ENCODE measurements at places on chromosomes 12 and 14. TPM values are rescaled to one million over a fixed set of nuclear protein-coding genes. Genes with fewer than 3 reads are reported as not detected.

The TMEM117 gene
- total RNA-seq = 9.0 TPM

DNA sequence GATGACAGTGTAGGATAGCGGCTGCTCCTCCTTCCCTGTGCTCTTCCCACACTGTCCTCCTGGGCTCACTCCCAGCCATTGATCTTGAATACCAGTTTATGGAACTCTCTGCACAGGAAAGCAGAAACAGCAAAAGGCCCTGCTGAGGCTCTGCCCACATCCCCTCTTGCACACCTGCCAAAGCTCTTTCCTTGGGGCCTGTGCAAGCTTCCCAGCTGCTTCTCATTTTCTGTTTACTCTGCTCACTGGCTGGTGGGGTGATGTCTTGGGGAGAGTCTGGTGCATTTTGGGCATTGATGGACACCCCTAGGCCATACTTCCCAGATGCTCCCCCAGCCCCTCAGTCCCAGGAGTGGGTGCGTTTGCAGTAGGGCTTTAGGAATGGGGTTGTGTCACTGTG is 361.8 kb downstream of the TMEM121 start:
- no peak overlapping the region for H3K4me3 ChIP-seq
- H3K36me3 ChIP-seq = no peaks in the 10 kb centered on the region
- no peaks in the 10 kb centered on the region for H3K27me3 ChIP-seq
- no peak for DNase-seq

DNA sequence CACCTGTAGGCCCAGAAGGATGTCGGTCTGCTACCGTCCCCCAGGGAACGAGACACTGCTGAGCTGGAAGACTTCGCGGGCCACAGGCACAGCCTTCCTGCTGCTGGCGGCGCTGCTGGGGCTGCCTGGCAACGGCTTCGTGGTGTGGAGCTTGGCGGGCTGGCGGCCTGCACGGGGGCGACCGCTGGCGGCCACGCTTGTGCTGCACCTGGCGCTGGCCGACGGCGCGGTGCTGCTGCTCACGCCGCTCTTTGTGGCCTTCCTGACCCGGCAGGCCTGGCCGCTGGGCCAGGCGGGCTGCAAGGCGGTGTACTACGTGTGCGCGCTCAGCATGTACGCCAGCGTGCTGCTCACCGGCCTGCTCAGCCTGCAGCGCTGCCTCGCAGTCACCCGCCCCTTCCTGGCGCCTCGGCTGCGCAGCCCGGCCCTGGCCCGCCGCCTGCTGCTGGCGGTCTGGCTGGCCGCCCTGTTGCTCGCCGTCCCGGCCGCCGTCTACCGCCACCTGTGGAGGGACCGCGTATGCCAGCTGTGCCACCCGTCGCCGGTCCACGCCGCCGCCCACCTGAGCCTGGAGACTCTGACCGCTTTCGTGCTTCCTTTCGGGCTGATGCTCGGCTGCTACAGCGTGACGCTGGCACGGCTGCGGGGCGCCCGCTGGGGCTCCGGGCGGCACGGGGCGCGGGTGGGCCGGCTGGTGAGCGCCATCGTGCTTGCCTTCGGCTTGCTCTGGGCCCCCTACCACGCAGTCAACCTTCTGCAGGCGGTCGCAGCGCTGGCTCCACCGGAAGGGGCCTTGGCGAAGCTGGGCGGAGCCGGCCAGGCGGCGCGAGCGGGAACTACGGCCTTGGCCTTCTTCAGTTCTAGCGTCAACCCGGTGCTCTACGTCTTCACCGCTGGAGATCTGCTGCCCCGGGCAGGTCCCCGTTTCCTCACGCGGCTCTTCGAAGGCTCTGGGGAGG is at the start of gene LTB4R:
Gene LTB4R (plus strand): TSS at position 857 of the 959 bp plus-strand sequence. CDS start 4,150 bp downstream, outside the sequence.
- H3K36me3 ChIP-seq = peaks cover 15% of the 10 kb centered on the region
- no peak for DNase-seq
- no peaks in the 10 kb centered on the region for H3K27me3 ChIP-seq
- no peak within 1 kb of the TSS for H3K4me3 ChIP-seq
- H3K4me1 ChIP-seq = peaks cover 9% of the 10 kb centered on the region

DNA sequence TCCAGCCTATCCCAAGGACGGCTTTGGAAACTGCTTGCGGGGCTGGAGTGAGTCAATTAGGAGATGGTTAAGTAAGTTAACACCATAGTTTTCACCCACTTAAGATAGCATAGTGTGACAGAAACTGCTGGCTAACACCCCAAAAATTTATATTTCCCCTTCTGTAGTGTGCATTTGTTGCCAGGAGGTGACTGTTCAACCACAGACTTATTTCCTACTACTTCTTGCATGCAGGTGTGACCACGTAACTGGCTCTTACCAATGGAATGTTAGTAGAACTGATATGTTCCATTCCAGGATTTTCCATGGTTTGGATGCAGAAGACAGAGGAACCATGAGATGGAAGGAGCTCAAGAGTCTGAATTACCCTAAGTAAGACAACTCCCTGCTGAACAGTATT is 52.9 kb upstream of the SLC35F4 start:
- DNase-seq = no peak
- H3K4me1 ChIP-seq = no peaks in the 10 kb centered on the region
- H3K36me3 ChIP-seq = no peaks in the 10 kb centered on the region
- peaks cover 90% of the 10 kb centered on the region for H3K27me3 ChIP-seq

DNA sequence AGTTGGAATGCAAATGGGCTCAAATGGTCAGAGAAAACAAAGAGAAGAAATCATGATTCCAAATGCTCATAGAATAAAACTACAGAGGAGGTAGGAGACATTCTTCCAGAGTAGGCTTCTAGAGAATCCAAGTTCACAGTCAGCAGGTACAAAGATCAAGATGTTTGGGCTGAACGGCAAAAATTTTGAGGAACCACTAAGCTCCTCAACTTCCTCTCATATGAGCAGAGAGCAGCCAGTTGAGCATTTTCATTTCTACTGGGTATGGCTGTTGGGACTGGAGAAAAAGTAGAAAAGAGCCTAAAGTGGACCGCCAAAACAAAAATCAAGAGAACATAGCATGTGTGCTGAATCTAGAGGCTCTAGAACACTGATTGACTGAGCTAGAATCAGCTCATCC is 73.8 kb upstream of the ARID2 start:
- no peaks in the 10 kb centered on the region for H3K4me1 ChIP-seq
- no peaks in the 10 kb centered on the region for H3K36me3 ChIP-seq
- DNase-seq = no peak
- no peaks in the 10 kb centered on the region for H3K27me3 ChIP-seq
- no peak overlapping the region for H3K27ac ChIP-seq

The ABCC9 gene
- total RNA-seq = 0.23 TPM

- no peak for DNase-seq
- H3K4me1 ChIP-seq = no peaks in the 10 kb centered on the region
- H3K4me3 ChIP-seq = no peak overlapping the region
Observed at GRCh38 chr12:129466499-129466898, 437.3 kb downstream of the TMEM132D start.

The IL23A gene
- 17.5 TPM for total RNA-seq

GRCh38 chr14:50225067-50225973 is 6.1 kb downstream of the SOS2 start:
- H3K36me3 ChIP-seq = no peaks in the 10 kb centered on the region
- H3K4me3 ChIP-seq = no peak overlapping the region
- DNase-seq = peak; percentile 87

DNA sequence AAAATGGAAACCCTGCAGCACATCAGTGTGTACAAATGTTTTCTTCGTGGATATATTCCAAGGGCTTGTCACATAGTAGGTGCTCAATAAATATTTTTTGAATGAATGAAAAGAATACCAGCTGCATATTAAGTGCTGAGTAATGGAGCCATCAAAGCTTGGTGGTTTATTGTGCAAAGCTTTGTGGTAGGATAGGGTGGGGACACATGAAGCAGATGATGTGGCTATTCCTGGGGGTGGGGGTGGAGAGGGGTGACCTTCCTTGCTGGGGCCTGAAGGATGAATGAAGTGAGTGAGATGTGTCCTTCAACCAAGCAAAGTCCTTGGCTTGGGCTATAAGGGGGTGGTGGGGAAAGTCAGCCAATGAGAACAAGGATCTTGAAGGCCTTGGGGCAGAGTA is 4.3 kb upstream of the KRT81 start:
- no peak overlapping the region for H3K27ac ChIP-seq
- no peaks in the 10 kb centered on the region for H3K36me3 ChIP-seq
- no peak overlapping the region for H3K4me3 ChIP-seq
- H3K27me3 ChIP-seq = no peaks in the 10 kb centered on the region
- DNase-seq = peak; percentile 23

The MYO1A gene
- not detected for total RNA-seq

GRCh38 chr12:98227162-98227561 is 288.2 kb upstream of the TMPO start:
- no peaks in the 10 kb centered on the region for H3K4me1 ChIP-seq
- H3K4me3 ChIP-seq = no peak overlapping the region
- H3K36me3 ChIP-seq = no peaks in the 10 kb centered on the region
- H3K27me3 ChIP-seq = 0 out of 2 replicates have a peak, but pooled peaks cover 7% of the 10 kb centered on the region
- no peak for DNase-seq

- peaks cover 90% of the 10 kb centered on the region for H3K4me1 ChIP-seq
- peaks cover 38% of the 10 kb centered on the region for H3K36me3 ChIP-seq
- no peaks in the 10 kb centered on the region for H3K27me3 ChIP-seq
- no peak overlapping the region for H3K4me3 ChIP-seq
- peak overlapping the region; percentile 98 for H3K27ac ChIP-seq
Observed at GRCh38 chr12:65944637-65945036, 120.4 kb downstream of the HMGA2 start.

The MANSC4 gene
- total RNA-seq = 4.1 TPM

DNA sequence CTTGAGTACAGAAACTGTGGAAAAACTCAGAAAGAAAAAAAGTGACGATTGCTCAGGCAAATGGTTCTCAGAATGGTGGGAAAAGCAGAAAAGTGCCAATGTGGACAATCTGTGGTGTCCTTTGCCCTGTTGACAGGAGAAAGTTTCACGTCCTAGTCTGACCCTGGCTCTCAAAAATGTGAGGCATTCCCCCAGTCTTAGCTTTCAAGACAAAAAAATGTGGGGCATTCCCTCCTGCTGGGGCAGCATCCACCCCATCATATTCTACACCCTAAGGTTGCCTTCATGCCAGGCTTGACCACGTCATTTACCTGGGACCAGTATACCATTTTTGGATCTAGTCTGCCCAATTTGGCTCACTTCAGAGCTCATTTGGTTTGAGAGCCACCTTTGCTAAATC is 20.7 kb upstream of the ANAPC7 start:
- no peaks in the 10 kb centered on the region for H3K27me3 ChIP-seq
- no peak overlapping the region for H3K4me3 ChIP-seq
- no peak for DNase-seq
- no peaks in the 10 kb centered on the region for H3K36me3 ChIP-seq
- no peak overlapping the region for H3K27ac ChIP-seq

- H3K36me3 ChIP-seq = no peaks in the 10 kb centered on the region
- no peaks in the 10 kb centered on the region for H3K4me1 ChIP-seq
- H3K4me3 ChIP-seq = no peak overlapping the region
Observed at GRCh38 chr12:76866726-76867125, 12.1 kb downstream of the CSRP2 start.

DNA sequence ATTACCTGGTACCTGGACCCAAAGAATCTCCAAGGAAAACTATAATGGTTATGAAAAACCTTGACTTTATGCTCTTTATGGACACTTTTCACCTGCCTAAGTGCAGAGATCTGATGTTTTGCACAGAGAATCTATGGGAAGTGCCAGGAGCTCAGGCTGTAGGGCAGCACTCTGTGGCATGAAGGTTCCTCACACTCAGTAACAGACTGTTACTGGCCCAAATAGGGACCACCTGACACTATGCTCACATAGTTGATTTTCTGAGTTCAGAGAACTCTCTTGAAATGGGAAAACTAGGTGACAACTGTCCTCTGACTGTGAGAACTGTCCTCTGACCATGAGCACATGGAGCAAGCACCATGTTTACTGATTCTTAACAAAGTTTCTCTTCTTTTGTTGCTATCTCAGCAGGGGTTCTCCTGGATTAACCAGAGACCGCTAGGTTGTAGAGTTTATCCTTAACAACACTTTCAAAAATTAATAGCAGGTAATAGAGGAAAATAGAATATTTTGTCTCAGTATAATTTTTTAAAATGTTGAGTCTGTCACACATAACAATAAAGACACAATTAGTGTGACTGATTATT is 101.6 kb downstream of the STXBP6 start:
- H3K4me3 ChIP-seq = no peak overlapping the region
- no peaks in the 10 kb centered on the region for H3K4me1 ChIP-seq
- DNase-seq = no peak
- no peaks in the 10 kb centered on the region for H3K36me3 ChIP-seq
- no peak overlapping the region for H3K27ac ChIP-seq

DNA sequence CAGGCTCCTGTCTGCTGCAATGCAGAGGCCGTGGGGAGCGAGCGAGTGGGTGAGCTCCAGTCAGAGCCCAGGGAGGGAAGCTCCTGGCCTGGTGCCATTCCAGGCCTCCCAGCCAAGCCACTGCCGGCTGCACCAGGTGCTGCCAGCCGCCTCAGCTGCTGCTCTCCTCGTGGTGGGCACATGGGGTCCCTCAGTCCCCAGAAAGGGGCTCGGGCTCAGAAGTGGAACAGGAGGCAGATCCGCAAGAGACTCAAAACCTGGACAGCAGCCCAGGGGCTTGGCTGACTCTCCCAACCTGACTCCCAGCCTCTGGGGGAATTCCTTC is 2.4 kb downstream of the ABCB9 start:
- no peak overlapping the region for H3K4me3 ChIP-seq
- H3K4me1 ChIP-seq = peaks cover 22% of the 10 kb centered on the region
- no peak overlapping the region for H3K27ac ChIP-seq
- H3K36me3 ChIP-seq = no peaks in the 10 kb centered on the region
- no peaks in the 10 kb centered on the region for H3K27me3 ChIP-seq

The RILPL1 gene
- 14.7 TPM for total RNA-seq

DNA sequence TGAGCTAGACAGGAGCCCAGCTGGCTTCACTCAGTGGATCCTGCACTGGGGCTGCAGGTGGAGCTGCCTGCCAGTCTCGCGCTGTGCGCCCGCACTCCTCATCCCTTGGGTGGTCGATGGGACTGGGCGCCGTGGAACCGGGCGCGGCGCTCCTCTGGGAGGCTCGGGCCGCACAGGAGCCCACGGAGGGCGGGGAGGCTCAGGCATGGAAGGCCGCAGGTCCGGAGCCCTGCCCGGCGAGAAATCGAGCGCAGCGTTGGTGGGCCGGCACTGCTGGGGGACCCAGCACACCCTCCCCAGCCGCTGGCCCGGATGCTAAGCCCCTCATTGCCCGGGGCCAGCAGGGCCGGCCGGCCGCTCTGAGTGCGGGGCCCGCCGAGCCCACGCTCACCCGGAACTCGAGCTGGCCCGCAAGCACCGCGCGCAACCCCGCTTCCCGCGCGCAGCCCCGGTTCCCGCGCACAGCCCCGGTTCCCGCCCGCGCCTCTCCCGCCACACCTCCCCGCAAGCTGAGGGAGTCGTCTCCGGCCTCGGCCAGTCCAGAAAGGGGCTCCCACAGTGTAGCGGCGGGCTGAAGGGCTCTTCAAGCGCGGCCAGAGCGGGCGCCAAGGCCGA is 1130.5 kb upstream of the FLRT2 start:
- H3K4me3 ChIP-seq = no peak overlapping the region
- no peak overlapping the region for H3K27ac ChIP-seq
- H3K4me1 ChIP-seq = no peaks in the 10 kb centered on the region
- no peaks in the 10 kb centered on the region for H3K27me3 ChIP-seq
- no peak for DNase-seq

GRCh38 chr12:76270657-76271358 is 77.4 kb downstream of the BBS10 start:
- no peaks in the 10 kb centered on the region for H3K4me1 ChIP-seq
- H3K27me3 ChIP-seq = no peaks in the 10 kb centered on the region
- H3K4me3 ChIP-seq = no peak overlapping the region
- no peak overlapping the region for H3K27ac ChIP-seq
- no peaks in the 10 kb centered on the region for H3K36me3 ChIP-seq
- no peak for DNase-seq

The SERPINA5 gene
- not detected for total RNA-seq

The TSHR gene
- total RNA-seq = not detected

The OAS1 gene
- total RNA-seq = 10.2 TPM
